CD4-positive, alpha-beta T cell (primary cell): ENCODE measurements at places on chromosomes 4 and X. TPM values are rescaled to one million over a fixed set of nuclear protein-coding genes. Genes with fewer than 3 reads are reported as not detected.

The HTN1 gene
- total RNA-seq: not detected

The SYTL5 gene
- not detected for total RNA-seq

The SULT1B1 gene
- total RNA-seq: 9.4 TPM

- no peak for DNase-seq
- H3K4me1 ChIP-seq: no peaks in the 10 kb centered on the region
- H3K27me3 ChIP-seq: no peaks in the 10 kb centered on the region
- no peak overlapping the region for H3K4me3 ChIP-seq
Measured at GRCh38 chr4:137524725-137525369, 7.4 kb downstream of the PCDH18 start.

GRCh38 chr4:25842229-25842845, 20.5 kb downstream of the SEL1L3 start:
- H3K27me3 ChIP-seq: no peaks in the 10 kb centered on the region
- peak; percentile 40 for DNase-seq
- H3K36me3 ChIP-seq: peaks cover 29% of the 10 kb centered on the region
- H3K27ac ChIP-seq: no peak overlapping the region

- H3K27me3 ChIP-seq: no peaks in the 10 kb centered on the region
- no peak overlapping the region for H3K4me3 ChIP-seq
- no peak overlapping the region for H3K27ac ChIP-seq
- H3K36me3 ChIP-seq: no peaks in the 10 kb centered on the region
Measured at GRCh38 chr4:101356928-101357327, 9.6 kb upstream of the PPP3CA start.
